Ureter (tissue), 1 donor: ENCODE measurements at places on chromosomes 4 and X. TPM values are rescaled to one million over a fixed set of nuclear protein-coding genes. Genes with fewer than 3 reads are reported as not detected.

DNA sequence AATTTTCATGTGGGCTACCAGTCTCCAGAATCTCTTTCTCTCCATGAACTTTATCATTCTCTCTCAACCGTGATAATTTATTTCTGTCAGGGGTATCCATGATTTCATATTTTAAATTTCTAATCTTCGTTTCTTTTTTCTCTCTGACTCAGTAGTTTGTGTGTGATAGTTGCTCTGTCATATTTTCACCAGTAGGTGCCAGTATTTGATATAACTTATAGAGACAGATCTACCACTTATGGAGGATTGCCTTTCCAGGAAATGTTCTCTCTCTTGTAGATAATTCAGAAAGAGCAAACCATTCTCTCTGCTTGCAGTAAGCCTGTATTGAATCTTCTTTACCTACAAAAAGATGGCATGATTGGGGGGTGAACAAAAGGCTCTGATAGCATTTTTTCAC is 79.3 kb upstream of the DYNLT3 start:
- no peak for DNase-seq

DNA sequence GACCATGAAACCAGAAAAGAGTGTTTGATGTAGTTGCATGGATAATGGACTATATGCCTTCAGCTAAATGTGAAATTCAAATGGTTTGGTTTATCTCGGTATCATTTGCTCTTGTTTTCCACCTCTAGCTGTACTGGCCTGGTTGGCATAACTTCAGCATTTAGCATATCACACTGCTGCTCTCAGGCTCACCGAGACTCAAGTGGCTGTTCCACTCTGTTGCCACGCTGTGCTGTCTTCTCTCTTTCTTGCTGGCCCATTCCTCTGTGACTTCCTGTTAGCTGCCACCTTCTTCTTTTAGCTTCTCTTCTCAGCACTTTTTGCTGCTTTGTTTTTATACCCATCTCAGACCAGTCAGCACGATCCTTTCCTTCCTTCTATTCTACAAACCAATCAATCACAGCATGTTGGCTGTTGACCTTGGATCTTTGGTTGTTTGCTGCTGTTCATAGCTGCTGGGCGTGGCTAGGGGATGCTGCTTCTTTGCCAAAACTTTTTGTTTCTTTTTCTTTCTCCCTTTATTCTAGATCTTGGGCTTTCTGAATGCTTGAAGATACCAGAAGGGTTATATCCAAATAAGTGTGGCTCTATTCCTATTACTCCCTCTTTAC is 24.0 kb downstream of the INTS6L start:
- DNase-seq, result no peak

Gene AMOT
- 27.5 TPM for total RNA-seq

GRCh38 chrX:20382518-20383297 is 116.0 kb upstream of the RPS6KA3 start:
- no peak for DNase-seq

DNA sequence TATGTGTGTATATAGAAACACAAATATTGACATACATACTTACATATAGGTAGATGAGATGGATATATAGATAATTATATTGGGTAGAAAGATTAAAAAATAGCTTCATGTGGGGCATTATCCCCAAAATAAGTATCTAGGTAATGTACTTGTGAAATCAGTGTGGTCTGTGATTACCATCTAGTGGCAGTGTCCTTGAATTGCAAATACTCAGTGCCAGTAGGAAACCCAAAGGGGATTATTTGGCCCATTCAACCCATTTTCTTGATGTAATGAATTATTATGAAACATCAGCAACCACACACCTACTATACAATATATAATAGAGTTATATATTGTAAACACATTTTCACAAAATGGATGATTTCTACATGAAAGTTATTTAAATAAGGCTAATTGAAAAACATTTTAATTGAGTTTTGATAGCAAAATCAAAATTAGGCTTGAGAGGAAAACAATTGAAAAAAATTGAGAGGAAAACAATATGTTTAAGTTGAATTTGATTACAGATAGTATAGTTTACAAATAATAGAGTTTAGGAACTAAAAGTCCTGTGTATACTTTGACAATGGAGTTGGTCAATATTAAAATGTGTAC is 389.4 kb downstream of the GALNTL6 start:
- no peak for DNase-seq

Gene RPS6KA6
- total RNA-seq, result 10.4 TPM

GRCh38 chr4:75867130-75867529 is 35.1 kb downstream of the PPEF2 start:
- DNase-seq, result no peak

- no peak for DNase-seq
Observed at GRCh38 chr4:6573986-6574746, 823 bp upstream of the MAN2B2 start.

DNA sequence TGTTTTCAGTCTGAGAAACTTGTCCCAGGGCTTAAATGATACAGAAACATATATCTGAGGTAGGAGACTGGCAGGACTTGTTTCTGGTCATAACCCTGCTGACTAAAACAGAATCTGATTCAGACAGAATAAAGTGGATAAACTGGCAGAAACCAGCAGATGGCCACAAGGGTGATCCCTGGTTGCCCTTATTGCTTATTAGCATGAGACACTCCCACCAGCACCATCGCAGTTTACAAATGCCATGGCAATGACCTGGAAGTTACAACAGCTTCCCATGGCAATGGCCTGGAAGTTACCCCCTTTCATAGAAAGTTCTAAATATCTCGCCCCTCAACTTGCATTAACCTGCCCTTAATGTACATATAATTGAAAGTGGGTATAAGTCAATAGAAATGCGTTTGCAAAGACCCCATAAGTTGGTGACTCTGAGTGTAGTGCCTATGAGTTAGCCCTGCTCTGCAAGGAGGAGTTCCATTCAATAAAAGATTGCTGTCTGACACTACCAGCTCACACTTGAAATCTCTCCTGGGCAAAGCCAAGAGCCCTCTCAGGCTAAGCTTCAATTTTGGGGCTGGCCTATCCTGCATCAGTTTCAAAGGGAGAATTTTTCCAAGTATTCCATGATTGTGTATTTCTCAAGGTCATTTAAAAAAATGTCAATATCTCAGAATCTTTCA is 52.9 kb upstream of the PAGE5 start:
- no peak for DNase-seq

Gene SMPX
- total RNA-seq, result not detected

GRCh38 chr4:98540803-98541202 is 117.6 kb downstream of the TSPAN5 start:
- DNase-seq, result no peak

DNA sequence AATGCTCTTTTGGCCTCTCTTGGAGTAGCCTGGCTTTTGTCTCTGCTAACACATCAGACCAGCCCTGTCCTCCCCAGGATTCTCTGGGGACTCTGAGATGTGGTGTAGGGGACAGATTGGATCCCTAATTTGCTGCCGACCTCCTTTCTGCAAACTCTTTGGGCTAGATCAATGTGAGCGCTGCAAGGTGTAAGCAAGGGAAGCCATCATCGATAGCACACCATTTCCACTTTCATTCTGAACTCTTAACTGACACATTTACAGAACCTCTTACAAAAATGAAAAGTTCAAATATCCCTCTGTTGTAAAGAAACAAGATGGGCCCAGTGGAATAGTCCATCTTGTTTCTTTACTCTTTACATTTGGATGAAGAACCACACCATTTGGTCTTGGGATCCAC is 46.6 kb downstream of the PGRMC2 start:
- no peak for DNase-seq

Gene COL25A1
- total RNA-seq, result 3.4 TPM
